CD4-positive, alpha-beta T cell treated with Interleukin-12 subunit alpha and Interleukin-12 subunit beta, for 1 hour (primary cell): ENCODE measurements at places on chromosomes 7 and 10.

DNA sequence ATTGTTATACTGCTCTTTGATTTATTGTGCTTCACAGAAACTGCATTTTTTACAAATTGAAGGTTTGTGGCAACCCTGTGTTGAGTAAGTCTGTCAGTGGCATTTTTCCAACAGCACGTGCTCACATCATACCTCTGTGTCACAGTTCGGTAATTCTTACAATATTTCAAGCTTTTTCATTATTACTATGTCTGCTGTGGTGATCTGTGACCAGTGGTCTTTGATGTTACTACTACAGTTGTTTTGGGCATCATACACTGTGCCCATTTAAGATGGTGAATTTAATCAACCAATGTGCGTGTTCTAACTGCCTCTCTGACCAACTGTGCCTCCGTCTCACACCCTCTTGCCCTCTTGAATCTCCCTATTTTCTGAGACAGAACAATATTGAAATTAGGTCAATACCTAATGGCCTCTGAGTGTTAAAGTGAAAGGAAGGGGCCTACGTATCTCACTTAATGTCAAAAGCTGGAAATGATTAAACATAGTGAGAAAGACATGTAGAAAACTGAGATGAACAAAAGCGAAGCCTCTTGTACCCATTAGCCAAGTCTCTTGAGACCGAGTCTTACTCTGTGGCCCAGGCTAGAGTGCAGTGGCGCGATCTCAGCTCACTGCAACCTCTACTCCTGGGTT, 20.2 kb upstream of the ASL start:
- no peak for DNase-seq

GRCh38 chr10:70461397-70462348, 16.9 kb upstream of the PALD1 start:
- peak; percentile 52 for DNase-seq

DNA sequence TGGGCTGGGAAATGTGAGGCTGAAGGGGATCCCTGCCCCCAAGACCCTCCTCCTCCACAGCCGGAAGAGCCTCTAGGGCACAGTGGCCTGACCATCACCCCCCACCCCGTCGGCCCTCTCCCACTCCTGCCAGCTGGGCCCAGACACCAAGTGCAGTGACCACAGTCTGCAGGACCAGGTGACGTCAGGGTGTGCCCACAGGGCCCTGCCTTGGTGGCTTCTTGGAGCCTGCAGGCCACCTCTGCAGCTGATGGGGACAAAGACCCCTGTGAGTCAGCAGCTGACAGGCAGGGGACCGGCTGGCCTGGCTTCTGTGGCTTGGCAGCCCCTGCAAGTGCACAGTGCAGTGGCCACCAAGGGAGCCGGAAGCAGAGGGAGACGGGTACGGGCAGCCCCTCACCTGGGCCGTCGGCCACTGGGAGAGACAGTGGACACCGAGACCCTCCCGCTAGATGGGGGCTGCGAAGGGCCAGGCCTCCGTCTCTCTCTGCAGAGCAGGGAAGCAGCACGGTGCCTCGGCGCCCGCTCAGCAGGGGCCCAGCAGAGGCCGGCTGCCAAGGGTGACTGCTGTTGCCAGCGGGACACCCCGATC, 274.6 kb downstream of the ELFN1 start:
- no peak for DNase-seq

DNA sequence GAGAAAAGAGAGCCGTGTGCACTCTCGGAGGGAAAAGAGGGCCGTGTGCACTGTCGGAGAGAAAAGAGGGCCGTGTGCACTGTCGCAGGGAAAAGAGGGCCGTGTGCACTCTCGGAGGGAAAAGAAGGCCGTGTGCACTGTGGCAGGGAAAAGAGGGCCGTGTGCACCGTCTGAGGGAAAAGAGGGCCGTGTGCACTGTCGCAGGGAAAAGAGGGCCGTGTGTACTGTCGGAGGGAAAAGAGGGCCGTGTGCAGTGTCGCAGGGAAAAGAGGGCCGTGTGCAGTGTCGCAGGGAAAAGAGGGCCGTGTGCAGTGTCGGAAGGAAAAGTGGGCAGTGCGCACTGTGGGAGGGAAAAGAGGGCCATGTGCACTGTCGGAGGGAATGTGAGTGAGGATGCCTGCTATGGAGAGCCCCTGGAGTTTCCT, 188.7 kb downstream of the DNAJB6 start:
- DNase-seq: no peak

GRCh38 chr7:50577569-50577968, 12.4 kb upstream of the DDC start:
- DNase-seq: no peak

DNA sequence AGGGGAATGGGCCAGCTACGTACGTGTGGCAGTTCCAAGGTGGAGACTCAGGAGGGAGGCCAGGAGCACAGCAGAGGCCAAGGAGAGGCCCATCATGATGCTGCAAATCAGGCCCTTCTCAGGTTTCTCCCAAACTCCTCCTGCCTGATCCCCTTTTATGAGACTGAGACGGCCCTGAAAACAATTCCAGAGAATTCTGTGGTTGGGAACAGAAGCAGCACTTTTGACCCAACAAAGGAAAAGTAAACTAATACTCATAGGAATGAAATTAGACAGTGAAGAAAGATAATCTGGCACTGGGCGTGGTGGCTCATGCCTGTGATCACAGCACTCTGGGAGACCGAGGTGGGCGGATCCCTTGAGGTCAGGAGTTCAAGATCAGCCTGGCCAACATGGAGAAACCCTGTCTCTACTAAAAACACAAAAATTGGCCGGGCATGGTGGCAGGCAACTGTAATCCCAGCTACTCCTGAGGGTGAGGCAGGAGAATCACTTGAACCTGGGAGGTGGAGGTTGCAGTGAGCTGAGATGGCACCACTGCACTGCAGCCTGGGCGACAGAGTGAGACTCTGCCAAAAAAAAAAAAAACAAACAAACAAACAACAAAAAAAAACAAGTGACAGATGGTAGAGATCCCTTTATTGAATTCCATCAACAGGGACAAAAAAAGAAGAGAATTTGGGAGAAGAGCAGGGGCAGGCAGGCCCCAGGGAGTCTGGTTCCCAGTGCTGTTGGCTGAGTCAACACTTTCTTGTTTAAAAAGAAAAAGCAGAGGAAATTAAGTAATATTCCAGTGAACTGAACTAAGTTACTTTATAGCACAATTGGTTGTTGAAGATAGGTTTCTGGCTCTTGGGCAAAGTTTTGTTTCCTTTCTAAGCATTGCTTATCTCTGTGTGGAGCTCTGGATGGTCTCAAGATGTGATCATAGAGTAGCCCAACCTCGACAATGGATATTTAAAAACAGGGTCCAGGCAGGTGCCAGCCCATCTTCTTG, at the start of gene CCL26:
Gene CCL26, minus strand, starts transcription at position 131 of the 997 bp plus-strand sequence. Its CDS starts 35 bp downstream, at position 96.
- no peak for DNase-seq

DNA sequence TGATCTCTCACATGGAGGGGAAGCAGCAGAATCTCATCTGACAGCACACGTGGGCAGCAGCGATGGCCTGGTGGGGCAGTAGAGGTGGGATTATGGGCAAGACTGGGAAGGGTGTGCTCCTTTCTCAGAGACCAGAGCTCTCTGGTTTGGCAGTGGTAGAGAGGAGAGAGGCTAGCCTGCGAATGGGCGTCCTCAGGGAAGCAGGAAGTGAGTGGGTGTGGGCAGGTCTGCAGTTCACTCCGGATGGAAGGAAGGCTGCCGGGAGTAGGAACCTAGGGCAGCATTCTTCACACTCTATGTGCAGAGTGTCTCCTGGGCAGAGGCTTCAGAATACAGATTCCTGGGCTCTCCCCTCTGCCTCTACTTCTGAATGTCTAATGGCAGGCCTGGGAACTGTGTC, 162.8 kb upstream of the BMPER start:
- DNase-seq: no peak

DNA sequence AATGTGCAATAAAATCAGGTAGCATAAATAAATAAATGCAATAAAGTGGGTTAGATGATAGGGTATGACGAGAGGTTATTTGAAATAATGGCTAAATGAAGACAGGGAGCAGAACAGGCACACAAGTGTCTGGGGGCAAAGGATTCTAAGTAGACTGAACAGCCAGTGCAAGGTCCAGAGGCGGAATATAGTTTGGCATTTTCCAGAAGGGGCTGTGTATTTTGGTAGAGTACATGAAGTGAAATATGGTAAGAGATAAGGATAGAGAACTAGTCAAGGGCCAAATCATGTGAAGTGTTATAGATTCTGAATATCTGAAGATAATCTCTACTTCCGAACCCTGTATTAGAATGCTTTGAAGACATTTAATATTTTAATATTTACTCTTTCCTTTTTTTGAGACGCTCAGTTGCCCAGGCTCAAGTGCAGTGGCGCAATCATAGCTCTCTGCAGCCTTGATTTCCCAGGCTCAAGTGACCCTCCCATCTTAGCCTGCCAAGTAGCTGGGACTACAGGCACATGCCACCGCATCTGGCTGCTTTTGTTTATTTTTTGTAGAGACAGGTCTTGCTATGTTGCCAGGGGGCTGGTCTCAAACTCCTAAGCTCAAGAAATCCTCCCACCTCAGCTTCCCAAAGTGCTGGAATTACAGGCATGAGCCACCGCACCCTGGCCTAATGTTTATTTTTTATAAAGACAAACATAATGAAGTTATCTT, 44.4 kb upstream of the CD36 start:
- no peak for DNase-seq

DNA sequence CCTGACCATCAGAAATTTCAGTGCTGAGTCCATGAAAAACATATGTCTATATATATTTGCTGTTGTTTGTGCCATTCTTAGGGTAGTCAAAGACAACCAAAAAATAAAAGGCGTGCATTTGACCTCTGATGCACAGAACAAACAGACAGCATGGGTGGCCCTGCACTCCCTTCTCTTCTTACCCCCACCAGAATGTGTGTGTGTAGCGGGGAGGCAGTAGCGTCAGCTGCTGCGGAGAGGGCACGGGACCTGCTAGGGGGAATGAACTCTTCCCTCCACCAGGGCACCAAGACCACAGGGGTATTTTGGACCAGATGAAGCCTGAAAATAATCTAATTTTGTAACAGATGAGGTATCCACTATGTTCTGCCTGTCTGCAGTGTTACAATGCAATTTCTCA, 277.7 kb upstream of the ZNF32 start:
- no peak for DNase-seq

DNA sequence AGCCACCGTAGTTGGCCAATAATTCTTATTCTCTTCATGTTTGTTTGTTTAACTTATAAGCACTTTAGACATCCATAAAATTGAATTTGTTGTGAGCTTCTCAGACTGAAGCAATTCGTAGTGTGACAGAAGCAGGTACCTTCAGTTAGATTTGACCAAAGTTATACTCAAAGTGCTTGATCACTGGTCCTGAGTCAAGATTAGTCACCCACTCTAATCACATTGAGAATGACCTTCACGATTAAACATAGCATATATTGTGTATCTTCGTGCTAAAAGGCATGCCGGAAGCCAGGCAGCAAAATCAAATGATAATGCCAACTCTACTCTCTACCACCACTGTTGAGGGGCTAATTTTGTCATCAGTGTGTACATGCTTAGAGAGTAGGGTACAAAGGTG, 763.7 kb upstream of the MBL2 start:
- no peak for DNase-seq

DNA sequence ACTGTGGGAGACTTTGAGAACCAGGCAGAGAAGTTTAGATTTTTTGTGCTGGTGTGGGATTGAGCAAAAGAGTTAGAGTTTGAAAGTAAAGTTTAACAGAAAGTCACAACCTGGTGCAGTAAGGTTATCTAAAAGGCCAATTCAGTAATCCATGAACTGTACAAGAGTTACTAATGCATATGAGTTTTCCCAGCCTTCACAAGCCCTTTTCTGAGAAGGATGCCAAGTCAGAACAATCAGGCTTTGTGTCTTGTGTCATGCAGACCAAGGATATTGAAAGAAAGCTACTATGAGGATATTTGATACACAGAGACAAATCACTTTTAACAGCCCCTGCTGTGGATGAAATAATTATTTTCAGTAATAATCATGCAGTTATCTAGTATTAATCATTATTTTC, 68.8 kb upstream of the MYO3A start:
- no peak for DNase-seq

DNA sequence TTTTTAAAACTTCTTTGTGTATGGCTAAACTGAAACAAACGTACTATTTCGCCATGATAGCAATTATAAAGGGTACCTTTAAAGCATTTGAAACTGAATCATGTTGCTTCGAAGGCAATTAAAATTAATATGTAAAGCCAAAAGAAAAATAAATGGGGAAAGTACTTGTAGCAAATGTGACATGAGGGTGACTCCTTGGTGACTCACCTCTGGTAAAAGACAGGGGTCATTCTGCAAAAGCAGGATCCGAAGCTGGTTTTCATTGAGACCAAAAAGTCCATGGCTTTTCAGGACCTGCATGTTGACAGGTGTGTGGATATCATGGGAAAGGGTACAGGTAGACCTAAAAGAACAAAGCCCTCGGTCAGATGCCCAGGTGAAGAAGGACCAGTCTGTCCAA, 1.5 kb downstream of the ZC3HAV1L start:
- DNase-seq: no peak

GRCh38 chr10:104989880-104990279, 348.8 kb downstream of the SORCS3 start:
- no peak for DNase-seq

DNA sequence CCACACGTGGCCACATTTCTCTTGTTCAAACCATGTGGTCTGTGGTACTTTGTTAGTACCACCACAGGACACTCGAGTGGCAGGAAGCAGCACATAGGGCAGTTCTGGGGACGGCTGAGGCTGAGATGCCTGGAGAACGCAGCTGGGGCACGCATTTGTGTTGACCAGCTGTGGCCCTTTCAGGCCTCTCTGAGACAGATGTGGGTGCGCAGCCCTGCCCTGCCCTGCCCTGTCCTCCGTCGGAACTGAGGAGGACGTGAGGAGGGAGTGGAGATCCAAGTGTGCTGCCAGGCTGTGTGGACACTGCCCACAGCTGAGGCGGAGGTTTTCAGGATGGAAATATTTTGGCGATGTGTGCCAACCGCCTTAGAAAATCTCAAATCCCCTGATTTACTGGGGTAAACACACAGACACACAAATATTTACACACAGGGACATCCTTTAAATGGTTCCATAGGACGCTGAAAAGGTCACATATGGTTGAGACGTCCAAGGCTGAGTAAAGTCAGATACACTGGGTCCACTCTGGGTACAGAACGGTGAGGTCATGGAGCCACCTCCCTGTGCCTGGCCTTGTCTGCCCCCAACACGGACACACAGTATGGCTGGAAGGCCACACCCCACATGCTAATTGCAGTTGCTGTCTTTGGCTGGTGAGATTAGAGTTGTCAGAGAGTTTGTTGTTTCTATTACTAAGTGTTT, 14.8 kb downstream of the BHLHA15 start:
- DNase-seq: no peak

GRCh38 chr7:107179326-107180164, 10.7 kb downstream of the HBP1 start:
- no peak for DNase-seq

DNA sequence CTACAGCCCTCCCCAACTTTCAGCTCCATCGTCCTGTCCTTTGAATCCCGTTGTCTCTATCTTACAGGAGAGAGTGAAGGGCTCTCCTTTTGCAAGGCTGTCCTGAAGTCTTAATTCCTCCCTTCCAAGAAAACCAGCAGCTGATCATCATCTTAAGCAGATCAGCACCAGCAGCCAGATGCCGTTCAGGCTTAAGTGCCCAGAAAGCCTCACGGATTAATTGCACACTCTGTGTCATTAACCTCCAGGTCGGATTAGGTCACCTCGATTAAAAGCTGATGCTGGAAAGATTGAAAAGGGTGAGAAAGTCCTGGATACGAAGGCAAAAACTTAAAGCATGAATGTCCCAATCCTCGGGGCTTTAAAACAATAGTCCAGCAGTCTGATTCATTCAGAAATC, 24.8 kb upstream of the ADARB2 start:
- DNase-seq: no peak
